ENCODE measurements at places on chromosomes 7 and 10. TPM values are rescaled to one million over a fixed set of nuclear protein-coding genes. Genes with fewer than 3 reads are reported as not detected.

- H3K36me3 ChIP-seq = no peaks in the 10 kb centered on the region
- H3K4me3 ChIP-seq = no peak overlapping the region
- H3K27me3 ChIP-seq = no peaks in the 10 kb centered on the region
Measured at GRCh38 chr10:92993699-92994272, 66.8 kb upstream of the CYP26C1 start.

- H3K4me3 ChIP-seq = no peak overlapping the region
- no peaks in the 10 kb centered on the region for H3K4me1 ChIP-seq
- no peak overlapping the region for H3K27ac ChIP-seq
- H3K36me3 ChIP-seq = no peaks in the 10 kb centered on the region
Measured at GRCh38 chr7:42460933-42461332, 223.9 kb upstream of the GLI3 start.

DNA sequence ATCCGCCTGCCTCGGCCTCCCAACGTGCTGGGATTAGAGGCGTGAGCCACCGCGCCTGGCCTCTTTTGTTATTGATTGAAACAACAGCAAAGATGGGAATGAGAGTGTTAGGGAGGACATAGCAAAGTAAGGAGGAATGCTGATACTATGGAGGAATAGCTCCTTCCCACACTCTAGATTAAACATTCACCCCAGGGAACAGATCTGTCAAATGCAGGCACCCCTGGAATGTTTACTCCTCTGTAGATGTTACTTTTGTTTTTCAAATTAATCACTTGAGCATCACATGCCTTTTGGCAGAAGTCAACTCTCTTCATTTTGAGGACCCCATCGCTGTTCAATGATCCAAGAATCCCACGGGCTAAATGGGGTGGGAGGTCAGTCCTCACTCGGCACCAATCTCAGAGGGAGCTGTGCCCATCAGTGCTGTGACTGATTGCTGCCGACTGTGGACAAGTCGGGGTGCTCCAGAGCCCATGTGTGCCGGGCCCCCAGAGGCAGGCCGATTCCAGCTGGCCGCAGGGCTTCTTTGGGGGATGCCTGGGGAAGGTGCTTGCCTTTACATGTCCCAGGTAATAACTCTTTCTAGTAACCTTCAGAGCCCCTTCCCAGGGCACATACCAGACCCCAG lies 10.2 kb upstream of the COBL start:
- no peaks in the 10 kb centered on the region for H3K36me3 ChIP-seq
- no peaks in the 10 kb centered on the region for H3K27me3 ChIP-seq
- no peaks in the 10 kb centered on the region for H3K4me1 ChIP-seq

DNA sequence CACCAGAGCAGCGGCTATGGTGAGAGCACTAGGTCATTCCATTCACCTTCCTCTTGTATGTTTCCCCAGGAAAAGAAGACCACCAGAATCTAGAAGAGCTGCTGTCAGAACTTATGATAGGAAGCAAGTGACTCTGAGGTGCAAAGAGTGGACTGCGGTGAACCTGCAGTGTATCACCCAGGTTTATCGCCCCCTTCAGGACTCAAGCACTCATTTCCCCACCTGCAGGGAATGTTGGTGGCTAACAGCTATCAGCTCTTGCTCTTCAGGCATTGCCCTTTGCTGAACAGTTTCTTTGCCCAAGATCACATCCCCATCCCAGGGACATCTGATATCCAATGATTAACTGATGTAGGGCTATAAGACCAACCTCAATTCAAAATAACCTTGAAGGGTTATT lies 66.3 kb upstream of the IL6 start:
- no peak overlapping the region for H3K4me3 ChIP-seq
- H3K27me3 ChIP-seq = no peaks in the 10 kb centered on the region
- H3K27ac ChIP-seq = no peak overlapping the region
- no peak for DNase-seq

DNA sequence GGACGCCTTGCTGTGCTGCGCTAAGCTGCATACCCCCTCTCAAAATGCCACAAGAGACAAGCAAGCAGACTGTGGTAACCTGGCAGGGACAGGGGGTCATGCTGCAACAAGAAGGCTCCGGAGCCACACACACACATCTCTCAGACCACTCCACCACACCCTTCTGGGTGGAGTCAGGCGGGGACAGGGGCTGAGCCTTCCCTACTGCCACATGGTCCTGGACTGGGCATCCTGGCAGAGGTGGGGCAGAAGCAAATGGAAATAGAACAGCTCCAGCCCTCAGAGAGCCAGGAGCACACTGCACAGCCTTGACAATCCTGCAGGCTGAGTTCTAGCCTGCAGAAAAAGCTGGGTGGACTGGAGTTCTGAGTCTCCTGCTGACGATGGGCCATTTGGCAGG lies 28.4 kb upstream of the NPFFR1 start:
- H3K4me1 ChIP-seq = no peaks in the 10 kb centered on the region
- no peak for DNase-seq
- H3K27me3 ChIP-seq = no peaks in the 10 kb centered on the region
- H3K36me3 ChIP-seq = no peaks in the 10 kb centered on the region
- no peak overlapping the region for H3K4me3 ChIP-seq

- H3K36me3 ChIP-seq = no peaks in the 10 kb centered on the region
- no peak overlapping the region for H3K4me3 ChIP-seq
- no peak for DNase-seq
- no peak overlapping the region for H3K27ac ChIP-seq
Measured at GRCh38 chr7:40200791-40201190, 66.0 kb downstream of the SUGCT start.

GRCh38 chr10:67864607-67865371 lies 19.7 kb upstream of the SIRT1 start:
- no peaks in the 10 kb centered on the region for H3K36me3 ChIP-seq
- H3K27me3 ChIP-seq = no peaks in the 10 kb centered on the region
- no peak for DNase-seq
- H3K4me3 ChIP-seq = no peak overlapping the region

- no peaks in the 10 kb centered on the region for H3K27me3 ChIP-seq
- no peak overlapping the region for H3K27ac ChIP-seq
- no peaks in the 10 kb centered on the region for H3K36me3 ChIP-seq
- no peak overlapping the region for H3K4me3 ChIP-seq
Measured at GRCh38 chr7:1961701-1962276, 271.0 kb downstream of the MAD1L1 start.

DNA sequence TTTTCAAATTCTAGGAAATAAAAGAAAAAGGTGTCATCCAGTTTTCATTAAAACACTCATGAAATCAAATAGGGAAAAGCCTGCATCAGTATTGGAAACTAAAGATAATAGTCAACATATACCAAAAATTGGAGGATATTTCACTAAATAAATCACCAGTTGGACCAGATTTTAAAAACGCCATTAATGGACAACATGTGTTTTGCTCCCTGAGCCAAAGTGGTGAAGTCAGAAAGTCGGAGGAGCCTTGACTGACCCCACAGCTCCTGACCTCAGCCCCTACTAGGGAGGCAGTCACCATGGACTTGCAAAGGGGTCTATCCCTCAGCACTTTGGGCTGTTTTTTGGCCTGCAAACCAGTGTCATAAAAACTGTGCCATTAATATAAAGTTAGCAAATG lies 98.3 kb upstream of the SEC61G start:
- H3K4me1 ChIP-seq = no peaks in the 10 kb centered on the region
- no peak overlapping the region for H3K4me3 ChIP-seq
- no peak for DNase-seq
- H3K36me3 ChIP-seq = no peaks in the 10 kb centered on the region

The AKR1C4 gene
- not detected for polyA plus RNA-seq

The GRID2IP gene
- polyA plus RNA-seq = 0.11 TPM

The MRC1 gene
- 3.4 TPM for polyA plus RNA-seq

The GOLGA7B gene
- polyA plus RNA-seq = not detected

The BMPER gene
- polyA plus RNA-seq = 0.80 TPM

The PRPS1L1 gene
- not detected for polyA plus RNA-seq

The TEX36 gene
- not detected for polyA plus RNA-seq

The MMRN2 gene
- 19.9 TPM for polyA plus RNA-seq

The CNNM1 gene
- polyA plus RNA-seq = 0.49 TPM

Measured in kidney (tissue), 22 donors.